ENCODE measurements at places on chromosomes 5 and 9.

GRCh38 chr5:138809391-138809790 is 56.2 kb downstream of the CTNNA1 start:
- no peak for ATAC-seq

DNA sequence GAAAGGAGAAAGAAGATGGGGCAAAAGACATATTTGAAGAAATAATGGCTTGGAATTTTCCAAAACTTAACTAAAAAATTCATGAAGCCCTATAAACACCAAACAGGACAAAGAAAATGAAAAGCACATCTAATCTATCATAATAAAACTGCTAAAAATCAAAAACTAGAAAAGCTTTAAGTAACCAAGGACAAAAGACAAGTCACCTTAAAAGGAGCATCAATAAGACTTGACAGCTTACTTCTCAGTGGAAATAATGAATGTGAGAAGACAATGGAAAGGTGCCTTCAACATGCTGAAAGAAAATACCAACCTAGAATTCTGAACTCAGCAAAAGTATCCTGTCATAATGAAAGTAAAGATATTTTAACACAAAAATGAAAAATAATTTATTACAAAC is 27.0 kb downstream of the GTF3C4 start:
- no peak for ATAC-seq

GRCh38 chr9:29021632-29022031 is 1448.4 kb upstream of the C9orf72 start:
- no peak for ATAC-seq

DNA sequence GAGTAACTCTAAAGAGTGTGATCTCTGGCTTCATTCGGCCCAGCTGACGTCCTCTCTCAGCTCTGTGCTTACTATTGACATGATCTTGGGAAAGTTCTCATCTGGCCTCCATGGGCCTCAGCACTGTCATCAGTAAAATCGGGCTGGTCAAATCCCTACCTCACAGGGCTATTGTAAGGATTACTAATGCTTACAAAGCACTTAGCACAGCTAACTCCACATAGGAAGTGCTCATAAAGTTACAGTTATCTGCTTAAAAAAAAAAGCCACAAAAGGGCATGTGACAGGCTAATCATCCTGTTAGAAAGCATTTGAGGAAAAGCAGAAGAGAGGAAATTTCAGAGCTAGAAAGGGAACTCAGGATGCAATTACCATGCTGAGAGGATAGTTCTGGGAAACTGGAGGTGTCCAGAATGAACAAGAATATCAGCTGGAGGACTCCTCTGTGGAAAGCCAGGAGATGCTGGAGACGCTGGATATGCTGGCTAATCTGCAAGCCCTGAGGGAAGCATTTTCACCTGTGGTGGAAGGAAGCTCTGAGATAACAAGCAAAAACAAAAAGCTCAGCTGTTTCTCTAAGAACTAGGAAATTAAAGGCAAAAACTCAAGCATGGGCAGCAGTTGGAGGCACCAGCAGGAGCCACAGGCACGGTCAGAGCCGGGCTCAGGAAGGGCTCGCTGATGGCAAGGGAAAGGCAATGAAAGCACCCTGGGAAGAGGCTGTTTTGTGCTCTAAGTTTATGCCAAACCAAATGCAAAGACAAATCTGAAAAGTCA is 4.4 kb upstream of the BHMT start:
- ATAC-seq = no peak

DNA sequence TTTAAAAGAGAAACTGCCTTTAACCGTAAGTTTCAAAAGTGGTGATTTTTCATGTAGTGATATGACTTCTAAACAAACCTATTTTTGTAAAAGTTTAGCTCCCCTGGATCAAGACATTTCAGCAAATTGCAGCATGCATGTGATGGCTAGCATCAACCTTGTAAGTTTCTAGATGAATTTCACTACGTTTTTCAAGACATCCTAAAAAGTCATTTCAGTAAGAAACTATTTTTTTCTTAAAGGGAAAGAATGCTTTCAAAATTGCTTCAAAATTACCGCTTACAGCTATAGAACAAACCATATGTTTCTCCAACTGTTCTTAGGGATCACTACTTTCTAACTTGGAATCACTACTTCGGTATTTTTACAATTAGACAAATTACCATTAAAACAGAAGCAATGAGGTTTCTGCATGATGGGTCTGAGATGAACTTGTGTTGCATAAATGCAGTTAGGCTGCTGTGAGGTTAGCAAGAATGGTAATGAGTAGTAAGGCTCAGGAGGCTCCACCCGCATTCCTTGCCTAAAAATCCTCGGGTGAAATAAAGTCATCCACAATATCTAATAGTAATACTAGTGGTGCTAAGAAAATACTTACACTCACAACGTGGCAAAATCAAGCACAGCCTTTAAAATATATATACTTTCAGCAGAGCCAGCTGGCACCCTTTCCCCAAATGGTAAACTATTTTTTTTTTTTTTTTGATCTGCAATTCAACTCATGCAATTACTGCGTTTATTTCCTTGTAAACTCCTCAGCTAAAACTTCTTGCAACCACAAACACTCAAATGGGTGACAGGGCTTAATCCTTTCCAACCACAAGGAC is 53.8 kb downstream of the CDC14B start:
- ATAC-seq = no peak

GRCh38 chr5:142474431-142475094 is 149.7 kb upstream of the SPRY4 start:
- ATAC-seq = no peak

DNA sequence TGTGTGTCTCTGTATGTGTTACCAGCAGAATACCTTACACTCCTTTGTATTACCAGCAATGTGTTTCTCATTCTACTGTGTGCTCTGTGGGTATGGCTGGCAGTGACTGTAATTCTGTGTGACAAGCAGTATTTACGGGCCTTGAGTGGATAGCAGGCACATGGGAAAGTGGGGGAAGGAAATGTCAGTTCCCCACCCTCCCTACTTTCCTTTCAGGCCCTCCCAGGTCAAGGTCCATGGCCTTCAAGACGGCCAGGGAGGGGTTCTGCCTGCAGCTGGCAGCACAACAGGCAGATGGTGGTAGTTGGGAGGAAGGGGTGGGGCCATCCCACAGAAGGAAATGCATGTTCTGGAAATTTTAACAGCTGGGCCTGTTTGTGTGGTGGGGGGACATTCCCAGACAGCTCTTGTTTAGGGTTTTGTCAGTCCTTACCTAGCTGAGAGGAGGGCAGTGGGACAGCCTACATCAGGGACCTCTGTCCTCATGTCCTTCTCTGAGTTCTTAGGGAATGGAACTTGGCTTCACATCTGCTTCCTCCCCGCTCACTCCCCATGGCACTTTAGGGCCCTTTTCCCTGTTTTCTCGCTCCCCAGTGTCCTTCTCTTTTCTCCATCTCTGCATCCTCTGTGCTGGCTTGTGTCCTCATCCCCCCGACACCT is 14.6 kb upstream of the TNIP1 start:
- no peak for ATAC-seq

DNA sequence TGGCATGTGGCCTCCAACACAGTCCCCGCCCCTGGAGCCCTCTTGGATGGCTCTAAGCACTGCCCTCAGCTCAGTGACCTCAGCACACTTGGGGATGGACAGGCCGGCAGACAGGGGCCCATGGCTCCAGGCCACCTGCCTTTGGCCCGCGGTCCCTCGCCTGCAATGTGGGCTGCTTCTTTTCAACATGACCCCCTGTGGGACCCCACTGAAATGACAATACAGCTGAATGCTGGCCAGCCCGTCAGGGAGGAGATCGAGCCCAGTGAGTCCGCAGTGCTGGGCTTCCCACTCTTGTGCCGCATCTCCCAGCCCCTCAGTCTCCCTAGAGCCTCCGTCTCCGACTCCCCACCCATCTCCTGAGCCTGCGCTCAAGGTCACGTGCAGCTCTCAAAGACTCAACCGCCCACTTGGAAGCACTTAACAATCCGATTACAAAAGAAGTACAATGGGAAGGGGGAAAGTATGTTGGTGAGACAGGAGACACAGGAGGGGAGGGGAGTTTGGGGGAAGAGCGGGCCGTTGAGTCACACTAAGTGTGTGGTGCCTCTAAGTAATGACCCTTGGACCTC is 238.9 kb downstream of the HSPA4 start:
- ATAC-seq = no peak

DNA sequence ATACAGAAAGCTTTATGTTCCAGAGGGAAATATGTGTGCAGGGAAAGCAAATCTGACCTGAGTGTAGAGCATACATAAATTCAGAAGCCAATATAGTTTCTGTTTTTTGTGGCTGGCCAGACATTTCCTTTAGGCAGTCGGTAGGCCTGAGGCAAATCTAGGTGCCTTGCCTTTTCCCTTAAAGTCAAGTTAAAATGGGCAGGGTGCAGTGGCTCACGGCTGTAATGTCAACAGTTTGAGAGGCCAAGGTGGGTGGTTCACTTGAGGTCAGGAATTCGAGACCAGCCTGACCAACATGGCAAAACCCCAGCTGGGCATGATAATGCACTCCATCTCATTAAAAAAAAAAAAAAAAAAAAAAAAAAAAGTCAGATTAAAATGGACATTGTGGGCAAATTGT is 31.2 kb downstream of the PHAX start:
- no peak for ATAC-seq

DNA sequence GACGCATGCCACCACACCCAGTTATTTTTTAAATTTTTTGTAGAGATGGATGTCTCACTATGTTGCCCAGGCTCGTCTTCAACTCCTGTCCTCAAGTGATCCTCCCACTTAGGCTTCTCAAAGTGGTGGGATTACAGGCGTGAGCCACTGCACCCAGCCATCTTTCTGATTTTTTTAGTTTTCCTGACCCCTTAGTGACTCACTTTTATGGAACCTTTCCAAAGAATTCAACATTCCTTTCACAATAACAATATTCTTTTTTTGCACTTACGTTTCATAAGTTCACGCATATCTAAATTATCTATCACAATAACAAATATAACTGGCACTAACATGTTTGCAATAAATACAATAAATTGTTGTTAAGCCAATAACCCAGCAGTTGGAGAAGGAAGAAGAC is 8.5 kb downstream of the ELOVL7 start:
- no peak for ATAC-seq

DNA sequence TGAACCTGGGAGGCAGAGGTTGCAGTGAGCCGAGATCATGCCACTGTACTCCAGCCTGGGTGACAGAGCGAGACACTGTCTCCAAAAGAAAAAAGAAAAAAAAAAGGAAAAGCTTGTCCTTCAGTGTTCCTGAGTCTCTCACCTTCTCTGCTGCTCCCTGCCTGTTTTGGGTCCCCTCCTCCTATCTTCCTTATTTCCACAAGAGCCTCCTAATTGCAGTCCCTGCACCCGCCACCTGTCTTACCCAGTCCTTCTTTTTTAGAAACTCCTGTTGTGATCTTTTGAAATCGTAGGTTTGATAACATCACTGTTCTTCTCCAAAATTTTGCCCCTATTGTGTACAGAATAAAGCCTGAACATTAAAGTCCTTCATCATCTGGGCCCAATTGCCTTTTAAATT is 234.9 kb downstream of the SH3GL2 start:
- no peak for ATAC-seq

DNA sequence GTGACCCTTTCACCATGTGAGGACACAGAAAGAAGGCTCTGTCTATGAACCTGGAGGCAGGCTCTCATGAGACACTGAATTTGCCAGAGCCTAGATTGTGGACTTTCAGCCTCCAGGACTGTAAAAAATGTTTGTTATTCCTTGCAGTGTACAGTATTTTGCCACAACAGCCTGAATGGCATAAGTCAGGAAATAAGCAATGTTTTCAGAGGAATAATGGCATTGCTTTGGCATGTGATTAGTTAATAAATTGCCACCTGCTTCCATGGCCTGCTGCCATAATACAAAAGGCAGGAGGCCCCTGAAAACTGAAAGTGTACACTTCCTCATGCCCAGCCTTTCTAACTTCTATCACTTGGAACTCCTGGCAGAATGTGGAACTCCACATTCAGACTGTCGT is 408.1 kb downstream of the GADD45G start:
- ATAC-seq = no peak

- ATAC-seq = no peak
Measured at GRCh38 chr5:83965441-83965840, 244.8 kb upstream of the HAPLN1 start.

Measured in activated CD4-positive, CD25-positive, alpha-beta regulatory T cell treated with anti-CD3 and anti-CD28 coated beads, Interleukin-2, amount 50 U/mL, for 24 hours (primary cell).